Sigmoid colon (tissue), 7 donors: ENCODE measurements at places on chromosomes 13 and 19. TPM values are rescaled to one million over a fixed set of nuclear protein-coding genes. Genes with fewer than 3 reads are reported as not detected.

Gene CEACAM3
- not detected for polyA plus RNA-seq

Gene DLEU7
- 0.10 TPM for polyA plus RNA-seq

Gene NCR1
- polyA plus RNA-seq, result 0.60 TPM

Gene ALKBH6
- 12.0 TPM for polyA plus RNA-seq

Gene TDRD3
- 11.6 TPM for polyA plus RNA-seq

Gene CACNA1A
- polyA plus RNA-seq, result 1.8 TPM

Gene ZNF415
- polyA plus RNA-seq, result 3.6 TPM

Gene METTL21C
- polyA plus RNA-seq, result not detected

Gene UBE2L5
- 0.60 TPM for polyA plus RNA-seq

Gene CBY2
- polyA plus RNA-seq, result not detected

Gene ZSCAN4
- polyA plus RNA-seq, result not detected

Gene CGB2
- not detected for polyA plus RNA-seq

Gene ZNF541
- not detected for polyA plus RNA-seq

Gene ONECUT3
- not detected for polyA plus RNA-seq

Gene MAST1
- 1.8 TPM for polyA plus RNA-seq

Gene ZNF626
- polyA plus RNA-seq, result 0.60 TPM

Gene PABPC3
- not detected for polyA plus RNA-seq

Gene SIGLEC14
- 1.2 TPM for polyA plus RNA-seq

Gene KLK2
- not detected for polyA plus RNA-seq

Gene FUT2
- polyA plus RNA-seq, result 59.4 TPM

Gene ADPRHL1
- 4.2 TPM for polyA plus RNA-seq

Gene FFAR2
- polyA plus RNA-seq, result 0.69 TPM

Gene CYP2A7
- not detected for polyA plus RNA-seq

Gene NOVA2
- polyA plus RNA-seq, result 1.1 TPM

Gene ATXN8OS
- polyA plus RNA-seq, result not detected

Gene FUT3
- polyA plus RNA-seq, result 24.6 TPM
